ENCODE measurements at places on chromosomes 16 and 17.

DNA sequence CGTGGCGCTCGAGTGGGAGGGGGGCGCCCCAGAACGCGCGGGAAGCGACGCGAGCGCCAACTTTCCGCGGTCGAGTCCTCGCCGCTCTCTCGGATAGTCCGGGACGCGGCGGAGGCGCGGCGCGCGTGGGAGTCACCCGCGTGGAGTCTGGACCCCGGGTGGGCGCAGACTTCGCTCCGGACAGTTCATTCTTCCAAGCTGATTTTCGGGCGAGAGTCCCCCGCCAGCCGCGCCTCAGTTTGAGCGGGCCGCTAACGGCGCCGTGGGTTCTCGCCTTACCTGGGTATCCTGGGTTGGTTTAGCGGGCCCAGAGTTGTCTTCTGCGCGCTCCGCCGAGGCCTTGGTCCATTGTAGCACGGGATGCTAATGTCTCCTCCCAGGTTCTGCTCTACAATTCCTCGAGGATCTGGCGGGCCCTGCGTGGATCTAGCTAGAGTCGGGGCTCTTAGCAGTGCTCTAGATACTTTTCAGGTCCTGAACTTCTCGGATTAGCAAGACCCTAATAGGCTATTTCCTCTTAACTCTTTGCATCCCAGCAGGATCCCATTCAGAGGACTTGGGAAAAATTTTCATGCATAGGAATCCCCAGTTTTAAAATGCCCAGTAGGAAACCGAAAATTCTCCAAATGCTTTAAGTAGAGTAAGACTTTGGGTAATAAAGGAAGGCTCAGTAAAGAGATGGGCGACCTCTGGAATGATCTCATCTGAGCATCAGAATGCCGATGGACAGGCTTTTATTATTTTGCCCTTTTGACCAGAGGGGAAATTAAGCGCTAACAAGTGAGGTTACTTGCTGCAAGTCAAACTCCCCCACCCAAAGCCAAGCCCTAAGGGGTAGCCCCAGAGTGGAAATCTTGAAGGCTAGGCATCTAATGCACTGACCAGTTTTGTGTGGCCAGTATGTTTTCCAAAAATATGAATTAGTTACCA is 537 bp upstream of the GJC1 start:
- DNase-seq, result no peak

DNA sequence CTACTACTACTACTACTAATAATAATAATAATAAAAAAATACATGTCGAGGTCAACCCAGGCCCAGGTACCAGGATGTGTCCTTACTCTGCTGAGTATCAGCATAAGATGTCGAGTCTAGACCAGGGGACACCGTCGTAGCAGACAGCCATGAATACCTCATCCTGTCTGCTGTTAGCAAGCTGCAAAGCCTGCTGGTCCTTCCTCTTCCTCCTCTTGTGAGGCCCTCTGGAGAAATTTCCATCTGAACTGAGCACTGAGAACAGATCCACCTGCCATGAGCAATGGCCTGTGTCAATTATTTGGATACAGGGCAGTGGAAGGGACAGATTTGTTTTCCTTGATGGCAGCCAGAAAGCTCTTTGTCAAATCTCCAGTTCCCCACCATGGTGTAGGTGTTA is 168.5 kb downstream of the XYLT1 start:
- no peak for DNase-seq

GRCh38 chr16:84950906-84951305 is 60.4 kb downstream of the ZDHHC7 start:
- DNase-seq, result peak; percentile 23

GRCh38 chr16:11342021-11342855 is 3.0 kb upstream of the RMI2 start:
- no peak for DNase-seq
